ENCODE measurements at places on chromosomes 2 and 18. TPM values are rescaled to one million over a fixed set of nuclear protein-coding genes. Genes with fewer than 3 reads are reported as not detected.

- no peak for DNase-seq
Measured at GRCh38 chr2:187775196-187775595, 221.0 kb upstream of the TFPI start.

DNA sequence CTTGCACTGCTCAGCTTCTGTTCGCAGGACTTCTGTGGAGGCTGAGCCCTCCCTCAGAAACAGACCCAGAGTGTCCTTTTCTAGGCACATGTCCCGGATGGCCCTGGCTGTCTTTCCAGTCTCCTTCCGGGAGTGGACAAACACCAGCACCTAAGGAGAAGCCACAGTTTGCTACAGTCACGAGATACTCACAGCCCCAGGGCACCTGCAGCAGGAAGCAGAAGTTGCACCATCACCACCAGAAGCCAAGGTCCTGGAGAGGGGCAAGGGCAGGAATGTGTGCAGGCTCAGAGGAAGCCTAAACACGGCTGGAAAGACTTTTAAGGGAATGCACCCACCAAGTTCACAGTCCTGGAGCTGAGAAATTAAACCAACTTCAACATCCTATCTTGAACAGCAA lies 13.6 kb downstream of the SNRNP200 start:
- no peak for DNase-seq

- DNase-seq: no peak
Measured at GRCh38 chr2:203672856-203673255, 33.6 kb upstream of the CD28 start.

GRCh38 chr2:208222351-208222750 lies 32.5 kb downstream of the IDH1 start:
- DNase-seq: no peak

DNA sequence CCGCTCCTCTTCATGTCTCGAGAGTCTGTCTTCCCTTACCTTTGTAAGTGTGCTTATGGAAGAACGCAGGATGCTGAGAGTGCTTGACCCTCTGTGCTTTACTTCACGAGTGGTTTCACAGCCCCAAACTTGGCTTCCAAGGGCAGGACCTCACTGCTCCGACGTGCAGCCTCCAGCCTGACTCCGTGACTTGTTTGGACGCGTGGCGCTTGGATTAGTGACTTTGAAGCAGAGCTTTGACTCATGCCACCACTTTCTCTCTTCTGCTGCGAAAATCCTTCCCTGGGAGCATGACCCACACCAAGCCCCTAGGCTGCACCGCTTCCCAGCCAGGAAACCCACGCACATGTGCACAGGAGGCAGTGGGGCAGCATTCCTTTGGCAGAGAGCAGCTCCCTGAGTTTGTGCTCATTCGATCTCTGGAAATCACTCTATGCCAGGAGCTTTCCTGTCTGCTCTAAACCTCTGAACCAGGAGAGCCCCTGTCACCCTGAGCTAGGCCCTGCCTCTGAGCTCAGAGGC lies 207.8 kb upstream of the HS6ST1 start:
- DNase-seq: no peak

DNA sequence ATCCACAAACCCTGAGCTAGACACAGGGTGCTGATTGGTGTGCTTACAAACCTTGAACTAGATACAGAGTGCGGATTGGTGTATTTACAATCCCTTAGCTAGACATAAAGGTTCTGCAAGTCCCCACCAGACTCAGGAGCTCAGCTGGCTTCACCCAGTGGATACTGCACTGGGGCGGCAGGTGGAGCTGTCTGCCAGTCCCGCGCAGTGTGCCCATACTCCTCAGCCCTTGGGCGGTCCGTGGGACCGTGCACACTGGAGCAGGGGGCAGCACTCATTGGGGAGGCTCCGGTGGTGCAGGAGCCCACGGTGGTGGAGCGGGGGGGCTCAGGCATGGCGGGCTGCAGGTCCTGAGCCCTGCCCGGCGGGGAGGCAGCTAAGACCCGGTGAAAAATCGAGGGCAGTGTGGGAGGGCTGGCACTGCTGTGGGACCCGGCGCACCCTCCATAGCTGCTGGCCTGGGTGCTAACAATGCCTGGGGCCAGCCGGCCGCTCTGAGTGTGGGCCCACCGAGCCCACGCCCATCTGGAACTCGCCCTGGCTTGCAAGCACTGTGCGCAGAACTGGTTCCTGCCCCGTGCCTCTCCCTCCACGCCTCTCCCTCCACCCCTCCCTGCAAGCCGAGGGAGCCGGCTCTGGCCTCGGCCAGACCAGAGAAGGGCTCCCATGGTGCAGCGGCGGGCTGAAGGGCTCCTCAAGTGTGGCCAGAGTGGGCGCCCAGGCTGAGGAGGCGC lies 75.6 kb downstream of the MOB4 start:
- DNase-seq: no peak

- DNase-seq: no peak
Measured at GRCh38 chr2:8976442-8977259, 26.8 kb downstream of the MBOAT2 start.

- DNase-seq: no peak
Measured at GRCh38 chr18:56645415-56646016, 5.6 kb upstream of the WDR7 start.

- no peak for DNase-seq
Measured at GRCh38 chr2:235556901-235557300, 63.1 kb downstream of the AGAP1 start.

GRCh38 chr2:216491793-216492596 lies 6.6 kb upstream of the RPL37A start:
- no peak for DNase-seq

GRCh38 chr2:196086517-196087368 lies 18.1 kb upstream of the DNAH7 start:
- no peak for DNase-seq

GRCh38 chr2:163324677-163325076 lies 411.1 kb downstream of the FIGN start:
- no peak for DNase-seq

DNA sequence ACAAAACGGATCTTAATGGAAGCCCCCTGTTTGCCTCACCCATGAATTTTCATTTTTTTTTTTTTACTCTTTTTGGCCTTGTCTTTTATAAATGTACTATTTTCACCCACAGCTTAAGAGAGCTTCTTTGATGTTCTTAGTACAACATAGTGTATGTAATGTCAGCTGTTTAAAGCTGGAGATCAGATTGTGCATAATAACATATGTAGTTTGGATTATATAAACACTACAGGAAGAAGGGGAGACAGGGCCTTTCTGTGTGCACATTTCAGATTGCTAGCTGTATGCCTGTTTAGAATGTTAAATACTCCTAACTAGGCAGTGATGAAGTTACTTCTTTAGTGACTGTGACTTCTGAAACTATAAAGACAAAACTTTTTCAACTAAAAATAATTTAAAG lies 2.1 kb upstream of the TANC1 start:
- DNase-seq: no peak

DNA sequence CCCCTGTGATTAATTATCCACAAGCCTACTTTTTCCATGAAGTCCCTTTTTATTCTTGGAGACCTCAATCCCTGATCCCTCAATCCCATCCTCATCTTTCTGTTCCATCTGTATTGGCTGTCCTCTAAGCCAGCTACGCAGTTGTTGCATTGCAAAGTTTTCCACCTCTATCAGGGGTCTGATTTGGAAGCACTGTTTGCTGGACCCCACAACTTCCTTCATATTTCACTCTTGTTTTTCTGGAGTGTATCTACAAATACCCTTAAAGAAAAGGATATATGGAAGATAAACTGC lies 22.4 kb downstream of the FN1 start:
- DNase-seq: no peak

GRCh38 chr2:15596968-15597367 lies 5.3 kb downstream of the DDX1 start:
- no peak for DNase-seq

DNA sequence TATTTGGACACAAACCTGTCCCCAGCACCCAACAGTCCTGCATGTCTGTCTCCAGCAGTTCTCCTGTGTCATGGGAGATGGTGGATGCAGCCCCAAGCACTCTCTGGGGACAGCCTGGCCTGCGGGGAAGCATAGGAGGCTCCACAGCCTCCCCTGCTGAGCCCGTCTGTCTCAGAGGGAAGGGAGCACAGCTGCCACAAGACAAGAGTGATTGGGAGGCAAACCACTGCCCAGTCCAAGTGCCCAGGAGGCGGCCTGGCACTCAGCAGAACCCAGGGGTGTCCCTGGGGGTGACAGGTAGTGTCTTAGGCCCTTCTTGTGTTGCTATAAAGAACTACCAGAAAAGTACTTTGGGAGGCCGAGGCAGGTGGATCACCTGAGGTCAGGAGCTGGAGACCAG lies 211.2 kb upstream of the MYT1L start:
- no peak for DNase-seq

DNA sequence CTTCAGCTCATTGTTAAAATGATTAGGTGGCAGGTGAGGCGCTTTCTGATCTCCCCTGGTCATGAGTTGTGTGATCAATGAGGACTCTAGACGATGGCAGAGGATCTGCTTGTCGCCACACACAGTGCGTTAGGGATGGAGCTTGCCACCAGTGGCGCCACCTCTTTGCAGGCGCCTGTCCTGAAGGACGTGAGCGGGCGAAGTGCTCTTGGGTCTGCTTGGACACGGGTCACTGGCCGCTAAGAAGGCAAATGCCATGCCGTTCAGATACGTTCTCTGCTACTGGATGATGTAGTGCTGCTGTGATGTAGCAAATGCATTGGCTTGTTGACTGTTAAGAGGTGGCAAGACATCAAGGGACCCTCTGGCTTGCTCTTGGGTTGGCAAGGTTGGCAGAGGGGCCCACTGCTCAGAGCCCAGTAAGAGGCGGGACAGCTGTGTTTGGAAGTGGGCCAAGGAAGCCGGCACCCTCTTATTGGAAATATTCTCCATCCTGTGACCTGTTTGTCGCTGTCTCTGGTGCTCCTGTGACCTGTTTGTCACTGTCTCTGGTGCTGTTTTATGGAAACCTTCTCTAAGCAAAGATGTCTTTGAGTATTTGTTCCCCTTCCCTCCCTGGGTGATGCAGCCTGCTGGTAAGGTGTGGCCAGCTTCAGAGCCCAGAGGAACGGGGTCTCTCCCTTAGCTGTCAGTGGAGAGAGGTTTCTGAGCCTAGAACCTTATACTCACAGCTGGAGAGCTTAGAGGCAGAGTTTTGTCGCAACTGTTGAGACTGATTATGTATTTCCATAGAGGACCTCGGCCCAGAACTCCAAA lies 14.6 kb downstream of the LDLRAD4 start:
- DNase-seq: no peak

DNA sequence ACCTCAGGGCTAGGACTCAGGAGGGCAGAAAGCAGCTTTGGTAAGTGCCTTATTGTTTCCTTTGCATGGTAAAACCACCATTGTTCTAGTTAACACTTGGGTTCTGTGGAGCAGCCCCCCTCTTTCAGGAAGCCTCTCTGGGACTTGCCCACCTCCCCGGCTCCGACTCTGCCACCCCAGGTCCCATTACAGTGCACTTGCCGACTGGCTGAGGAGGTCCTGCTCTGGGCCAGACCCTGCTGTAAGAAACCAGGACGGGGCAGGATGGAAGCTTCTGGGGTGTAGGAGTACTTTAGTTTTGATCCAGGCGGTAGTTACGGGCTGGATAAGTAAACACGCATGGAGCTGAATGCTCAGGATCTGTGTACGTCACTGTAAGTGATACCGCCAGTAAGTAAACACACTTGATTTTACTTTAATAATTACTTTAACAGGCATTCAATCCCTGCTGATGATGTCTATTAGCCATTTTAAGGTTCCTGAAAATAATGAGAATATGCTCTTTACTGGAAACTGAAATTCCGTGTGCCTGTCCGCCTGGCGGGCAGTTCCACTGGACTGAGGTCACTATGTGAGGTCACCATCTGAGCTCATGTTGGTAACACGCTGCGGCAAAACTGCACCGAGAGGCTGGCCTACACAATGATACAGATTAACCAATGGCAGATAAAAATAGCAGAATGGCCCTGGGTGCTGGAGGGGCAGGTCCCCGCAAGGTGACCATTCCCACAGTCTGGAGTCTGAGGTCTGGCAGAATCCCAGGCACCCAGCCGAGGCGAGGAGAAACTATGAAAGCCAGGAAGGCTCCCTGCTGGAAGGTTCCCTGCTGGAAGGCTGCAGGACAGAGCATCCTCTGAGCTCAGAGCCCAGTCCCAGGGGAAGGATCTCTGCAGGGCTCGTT lies 25.2 kb downstream of the HS1BP3 start:
- no peak for DNase-seq

DNA sequence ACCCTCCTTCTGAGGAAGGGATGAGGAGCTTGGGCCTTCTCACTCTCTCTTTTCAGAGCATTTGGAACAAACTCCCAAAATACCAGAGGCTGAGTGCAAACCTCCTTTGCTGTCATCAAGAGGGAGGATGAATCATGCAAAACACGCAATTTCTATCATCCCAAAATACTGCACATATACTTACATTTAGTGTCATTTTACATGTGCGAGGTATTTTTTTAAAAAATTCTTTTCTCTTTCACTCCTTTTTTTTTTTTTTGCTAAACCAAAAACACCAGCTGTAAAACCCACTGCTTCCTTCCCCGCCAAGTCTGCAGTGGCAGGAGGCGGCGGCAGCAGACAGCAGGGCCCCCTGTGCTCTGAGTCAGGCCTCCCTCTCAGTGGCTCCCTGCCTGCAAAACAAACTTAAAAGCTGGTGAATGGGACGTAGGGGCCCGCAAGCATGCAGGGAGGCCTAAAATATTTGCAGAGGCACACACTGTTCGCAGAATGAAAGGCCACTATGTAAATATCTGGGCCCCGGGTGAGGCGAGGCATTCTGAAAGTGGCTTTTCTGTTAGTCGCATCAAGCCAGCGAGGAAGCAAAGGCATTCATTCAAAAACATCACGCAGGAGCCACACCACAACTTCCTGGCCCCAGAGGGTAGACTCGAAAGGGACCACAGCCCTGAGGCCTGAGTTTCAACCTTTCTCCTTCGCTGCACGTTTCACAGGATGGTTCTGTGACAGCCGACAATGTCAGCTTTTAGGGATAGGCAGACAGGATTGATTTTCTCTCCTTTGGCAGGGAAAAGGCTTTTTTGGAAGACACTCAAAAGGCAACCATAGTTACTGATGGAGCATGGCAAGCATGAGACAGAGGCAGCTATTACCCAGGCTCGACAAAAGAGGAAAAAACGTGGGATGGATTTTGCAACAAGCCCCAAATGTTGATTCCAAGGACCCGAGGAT lies 73.4 kb downstream of the ACTR2 start:
- DNase-seq: no peak

DNA sequence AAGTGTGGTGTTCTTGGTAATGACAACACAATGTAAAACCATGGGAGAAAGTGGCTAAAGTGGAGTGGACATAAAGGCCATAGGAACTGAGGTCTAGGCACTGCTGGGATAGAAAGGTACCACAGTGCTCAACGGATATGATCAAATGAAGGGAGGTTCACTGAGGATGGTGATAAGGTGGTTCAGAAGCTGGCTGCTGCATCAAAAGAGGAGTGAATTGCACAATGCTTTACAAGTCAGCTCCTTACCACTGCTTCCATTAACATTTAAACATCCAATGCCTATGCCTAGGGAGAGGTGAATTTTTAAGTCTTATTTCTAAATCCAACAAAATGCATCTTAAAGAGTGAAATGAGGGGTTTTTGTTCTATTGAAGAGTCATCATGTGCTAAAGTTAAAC lies 100.1 kb upstream of the ITGB6 start:
- no peak for DNase-seq

GRCh38 chr18:3914833-3915610 lies 465.1 kb downstream of the TGIF1 start:
- DNase-seq: no peak

- DNase-seq: no peak
Measured at GRCh38 chr2:55175254-55176093, 56.6 kb downstream of the CLHC1 start.

- DNase-seq: no peak
Measured at GRCh38 chr2:101843048-101843447, 145.5 kb downstream of the MAP4K4 start.

- DNase-seq: no peak
Measured at GRCh38 chr2:132747046-132747445, 77.0 kb upstream of the LYPD1 start.

Gene WDFY1
- 79.6 TPM for total RNA-seq

Gene TBR1
- total RNA-seq: not detected

Gene CPSF3
- total RNA-seq: 29.1 TPM

Gene REG1B
- total RNA-seq: not detected

Gene POU3F3
- total RNA-seq: 0.35 TPM
